ENCODE measurements at places on chromosomes 3 and 15.

- no peak for DNase-seq
Observed at GRCh38 chr3:13600950-13601691, 52.2 kb downstream of the FBLN2 start.

DNA sequence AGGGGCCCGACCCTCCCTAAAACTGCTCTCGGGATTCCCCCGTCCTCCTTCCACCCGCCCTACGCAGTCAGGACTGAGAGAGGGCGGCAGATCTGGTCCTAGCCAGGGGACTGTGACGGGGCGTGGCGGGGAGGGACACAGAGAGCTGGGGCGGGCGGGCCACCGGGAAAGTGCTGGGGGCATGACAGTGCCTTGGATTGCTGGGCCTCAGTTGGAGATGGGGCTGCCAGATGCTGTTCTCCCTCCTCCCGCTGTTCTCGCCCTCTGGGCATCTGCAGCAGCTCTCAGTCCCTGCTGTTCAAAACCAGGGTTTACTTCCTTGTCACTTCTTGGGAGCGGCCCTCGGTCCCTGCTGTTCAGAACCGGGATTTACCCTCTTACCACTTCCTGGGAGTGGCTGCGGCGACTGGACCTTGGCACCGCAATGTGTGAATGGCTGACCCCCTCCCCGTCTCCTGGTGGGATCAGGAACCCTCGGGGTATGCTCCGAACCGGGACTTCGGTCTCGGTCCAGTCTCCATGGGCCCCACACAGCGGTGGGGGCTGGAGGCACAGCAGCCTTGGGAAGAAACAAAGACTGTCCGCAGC lies 1.8 kb upstream of the RPP25 start:
- no peak for DNase-seq

- no peak for DNase-seq
Observed at GRCh38 chr3:128967748-128968355, 26.0 kb downstream of the CFAP92 start.

DNA sequence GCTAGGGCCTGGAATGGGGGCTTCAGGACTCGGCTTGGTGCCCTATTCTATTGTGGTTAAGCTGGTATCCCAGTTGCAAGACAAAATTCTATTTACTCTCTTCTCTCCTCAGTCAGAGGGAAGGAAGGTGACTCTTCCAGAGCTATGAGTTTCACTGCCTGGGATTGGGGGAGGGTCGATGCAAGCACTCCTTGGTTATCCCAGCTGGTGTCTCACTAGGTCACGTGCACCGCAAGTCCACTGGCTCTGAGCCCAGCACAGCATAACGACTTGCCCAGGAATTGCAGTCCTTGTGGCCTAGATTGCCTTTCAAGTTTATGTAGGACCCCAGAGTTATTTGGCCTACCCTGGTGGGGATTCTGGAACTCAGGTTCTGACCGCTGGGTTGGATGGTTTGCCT lies 958.8 kb downstream of the IGSF11 start:
- DNase-seq, result no peak

DNA sequence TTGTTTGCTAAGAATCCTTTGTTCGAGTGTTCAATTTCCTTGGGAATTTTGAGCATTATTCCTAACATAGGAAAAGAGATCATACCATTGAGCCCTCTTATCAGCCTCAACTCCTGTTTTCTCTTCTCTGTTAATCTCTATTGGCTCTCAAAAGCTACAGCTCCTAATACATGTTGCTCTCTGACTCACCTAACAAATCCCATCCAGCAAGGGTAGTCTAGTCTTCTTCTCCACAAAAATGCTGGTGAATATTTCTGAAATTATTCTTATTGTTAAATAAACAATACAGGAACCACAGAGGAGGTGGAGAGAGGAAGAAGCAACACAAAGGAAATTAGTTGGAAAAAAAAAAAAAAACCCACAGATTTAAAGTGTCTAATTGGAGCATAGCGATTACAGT lies 325.8 kb upstream of the NAALADL2 start:
- DNase-seq, result no peak

DNA sequence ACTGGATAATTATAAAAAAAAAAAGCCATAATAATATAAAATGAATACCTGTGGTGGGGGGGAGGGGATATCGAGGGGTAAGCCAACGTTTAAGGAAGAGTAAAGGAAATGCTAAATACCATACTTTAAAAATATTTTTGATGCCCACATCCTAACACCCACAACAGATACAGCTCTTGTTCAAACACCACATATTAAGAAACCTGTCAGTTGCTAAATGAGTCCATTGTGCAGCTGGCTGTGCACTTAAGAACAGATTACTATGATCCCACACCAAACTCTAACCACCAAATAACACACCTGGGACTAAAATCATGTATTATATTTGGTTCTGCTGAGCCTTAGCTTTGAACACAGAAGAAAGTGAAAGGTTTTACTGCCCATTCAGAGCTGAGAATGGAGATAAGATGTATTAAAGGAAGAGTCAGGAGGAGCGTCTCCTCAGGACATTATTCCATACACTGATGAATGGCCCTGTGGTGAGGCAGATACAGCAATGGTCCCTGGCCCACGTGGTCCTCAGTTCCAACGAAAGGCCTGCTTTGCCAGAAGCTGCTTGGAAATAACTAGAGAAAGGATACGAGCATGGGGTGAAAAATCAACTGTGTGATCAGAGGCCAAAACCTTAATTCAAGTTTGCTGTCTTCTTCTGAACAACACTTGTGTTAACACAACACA lies 515.4 kb downstream of the FOXP1 start:
- no peak for DNase-seq

- DNase-seq, result no peak
Observed at GRCh38 chr3:14660942-14661341, 9.4 kb downstream of the CCDC174 start.

- no peak for DNase-seq
Observed at GRCh38 chr3:110327870-110328269, 743.7 kb upstream of the NECTIN3 start.

DNA sequence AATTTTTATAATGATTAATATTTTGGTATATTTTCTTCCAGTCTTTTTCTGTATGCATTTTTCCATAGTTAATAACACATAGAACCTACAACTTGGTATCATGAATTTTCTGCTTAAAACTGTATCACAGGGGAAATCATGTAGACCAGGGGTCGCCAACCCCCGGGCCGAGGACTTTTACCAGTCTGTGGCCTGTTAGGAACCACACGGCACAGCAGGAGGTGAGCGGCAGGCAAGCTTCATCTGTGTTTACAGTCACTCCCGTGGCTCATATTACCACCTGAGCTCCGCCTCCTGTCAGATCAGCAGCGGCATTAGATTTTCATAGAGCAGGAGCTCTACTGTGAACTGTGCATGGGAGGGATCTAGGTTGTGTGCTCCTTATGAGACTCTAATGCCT lies 54.7 kb downstream of the RPL22L1 start:
- DNase-seq, result no peak

DNA sequence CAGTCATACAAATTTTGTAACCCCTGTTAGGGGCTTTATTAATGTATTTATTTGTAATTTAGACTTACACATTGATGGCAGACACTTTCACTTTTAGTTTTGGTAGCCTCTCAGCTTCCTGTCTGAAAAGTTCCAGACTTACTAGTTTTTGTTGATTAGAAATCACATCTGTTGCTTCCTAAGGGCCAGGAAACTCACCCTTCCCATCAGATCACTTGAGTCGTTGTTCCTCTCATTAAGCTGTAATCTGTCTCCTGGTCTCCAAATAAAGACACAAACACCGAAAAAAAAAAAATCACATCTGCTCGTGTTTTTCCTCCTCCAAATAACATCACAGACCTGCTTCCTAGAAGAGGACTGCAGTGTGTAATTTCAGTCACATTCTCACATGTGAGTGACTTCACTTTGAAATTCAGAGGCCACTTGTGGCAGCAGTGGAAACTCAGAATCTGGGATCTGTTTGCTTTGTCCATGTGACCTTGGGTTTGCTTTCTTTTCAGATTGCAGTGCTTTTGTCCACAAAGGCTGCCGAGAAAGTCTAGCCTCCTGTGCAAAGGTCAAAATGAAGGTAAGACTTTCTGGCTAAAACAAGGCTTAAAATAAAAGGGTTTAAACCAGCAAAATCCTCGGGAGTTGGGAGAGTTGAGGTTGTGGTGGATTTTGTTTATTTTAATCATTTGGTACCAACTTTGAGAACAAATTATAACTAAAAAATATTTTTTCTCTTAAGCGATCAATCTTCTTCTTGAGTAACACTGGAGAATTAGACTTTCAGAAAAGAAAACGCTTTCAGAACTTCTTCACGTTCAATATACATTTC lies 87.0 kb downstream of the KLHL25 start:
- no peak for DNase-seq

- DNase-seq, result no peak
Observed at GRCh38 chr3:72970942-72971341, 25.7 kb upstream of the PPP4R2 start.

- no peak for DNase-seq
Observed at GRCh38 chr15:40925495-40925862, 3.7 kb upstream of the DLL4 start.

GRCh38 chr15:40040770-40041169 lies 1.8 kb upstream of the SRP14 start:
- DNase-seq, result no peak

- no peak for DNase-seq
Observed at GRCh38 chr15:94061041-94061440, 170.3 kb upstream of the MCTP2 start.

GRCh38 chr15:35925275-35926006 lies 379.5 kb upstream of the DPH6 start:
- DNase-seq, result no peak

DNA sequence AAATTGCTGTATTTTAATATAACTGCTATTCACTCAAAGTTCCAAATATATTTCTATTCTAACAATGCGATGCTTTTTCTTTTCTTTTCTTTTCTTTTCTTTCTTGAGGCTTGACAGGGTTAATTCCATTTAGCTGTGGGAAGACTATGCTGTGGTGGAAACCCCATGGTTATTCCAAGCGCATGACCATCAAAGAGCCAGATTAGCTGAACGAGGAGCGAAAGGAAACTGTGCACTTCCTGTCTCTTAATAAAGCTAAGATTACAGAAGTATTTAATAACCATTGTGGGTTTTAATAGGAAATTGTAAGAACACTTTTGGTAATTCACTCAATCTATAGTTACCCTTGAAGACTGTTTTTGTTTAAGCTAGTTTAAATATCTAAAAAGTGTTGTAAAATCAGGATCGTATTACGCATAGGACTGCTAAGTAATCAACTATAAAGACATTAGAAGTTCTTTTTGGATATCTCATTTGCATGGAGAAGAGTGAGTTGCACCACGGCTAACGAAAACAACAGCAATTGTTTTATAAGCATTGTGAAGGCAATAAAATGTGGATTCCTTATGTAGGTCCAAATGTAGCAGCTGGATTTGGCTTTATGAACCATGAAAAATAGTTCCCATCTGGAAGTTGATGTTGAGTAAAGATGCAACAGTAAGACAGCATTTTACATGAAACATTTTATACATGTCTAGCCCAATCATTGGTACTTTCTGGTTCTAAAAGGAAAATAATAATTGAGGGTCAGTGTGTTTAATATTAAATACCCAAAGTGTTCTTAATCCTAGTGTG lies 105.4 kb downstream of the ZIC1 start:
- no peak for DNase-seq

DNA sequence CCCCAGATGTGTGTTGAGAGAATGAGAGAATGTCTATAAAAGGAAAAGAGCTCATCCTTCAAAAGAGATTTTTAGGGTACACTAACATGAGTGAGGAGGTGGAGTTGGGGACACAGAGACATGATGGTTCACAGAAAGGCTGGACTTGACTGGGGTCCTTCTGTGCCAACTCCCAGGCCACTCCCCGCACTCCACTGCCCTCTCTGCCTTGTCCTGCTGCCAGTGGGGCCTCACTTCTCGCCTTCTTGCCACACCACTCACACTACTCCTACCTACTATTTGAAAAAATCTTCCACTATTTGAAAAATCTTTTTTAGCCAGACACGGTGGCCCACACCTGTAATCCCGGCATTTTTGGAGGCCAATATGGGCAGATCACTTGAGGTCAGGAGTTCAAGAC lies 298.1 kb downstream of the EPHB1 start:
- no peak for DNase-seq

Measured in activated CD8-positive, alpha-beta memory T cell treated with anti-CD3 and anti-CD28 coated beads for 48 hours (primary cell).